ENCODE measurements at places on chromosomes 2 and 18.

GRCh38 chr2:27891673-27892105 is 1.2 kb downstream of the BABAM2 start:
- DNase-seq = no peak

DNA sequence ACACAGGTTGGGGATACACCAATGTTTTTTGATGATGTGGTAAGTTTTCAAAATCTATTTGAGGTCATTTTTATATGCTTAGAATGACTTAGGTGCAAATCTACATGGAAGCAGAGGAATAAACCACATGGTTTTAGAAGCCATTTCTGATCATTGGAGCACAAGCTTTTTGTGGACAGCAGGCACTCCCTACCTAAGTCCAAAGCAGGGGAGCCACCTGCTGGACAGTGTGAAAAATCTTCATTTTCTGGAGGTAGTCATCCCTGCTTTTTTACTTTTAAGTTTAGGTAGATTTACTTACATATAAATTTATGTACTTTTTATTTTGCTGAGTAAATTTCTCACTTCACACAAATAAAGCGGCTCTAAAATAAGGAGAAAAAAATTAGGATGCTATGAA is 323.2 kb downstream of the PLCL1 start:
- DNase-seq = peak; percentile 48

DNA sequence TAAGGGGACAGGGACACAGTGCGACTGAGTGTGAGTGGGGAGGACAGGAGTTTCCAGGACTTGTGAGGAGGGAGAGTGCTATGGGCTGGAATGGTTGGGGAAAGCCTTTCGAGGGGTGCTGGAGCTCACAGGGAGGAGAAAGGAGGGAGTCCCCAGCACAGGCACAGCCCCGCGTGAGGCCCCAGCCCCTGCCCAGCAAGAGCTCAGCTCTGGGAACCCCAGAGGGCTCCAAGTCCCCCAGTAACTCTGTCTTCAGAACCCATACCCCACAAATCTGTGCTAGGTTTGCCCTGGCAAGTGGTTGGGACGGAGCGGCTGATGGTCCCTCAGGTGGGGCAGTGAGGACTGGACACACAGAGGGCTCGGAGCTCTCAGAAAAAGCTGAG is 75.4 kb downstream of the SFXN5 start:
- no peak for DNase-seq

GRCh38 chr18:27412556-27412955 is 227.4 kb upstream of the CHST9 start:
- DNase-seq = no peak

- DNase-seq = no peak
Measured at GRCh38 chr18:59208602-59209125, 11.3 kb upstream of the GRP start.

- DNase-seq = no peak
Measured at GRCh38 chr2:224952936-224953657, 89.2 kb downstream of the DOCK10 start.

DNA sequence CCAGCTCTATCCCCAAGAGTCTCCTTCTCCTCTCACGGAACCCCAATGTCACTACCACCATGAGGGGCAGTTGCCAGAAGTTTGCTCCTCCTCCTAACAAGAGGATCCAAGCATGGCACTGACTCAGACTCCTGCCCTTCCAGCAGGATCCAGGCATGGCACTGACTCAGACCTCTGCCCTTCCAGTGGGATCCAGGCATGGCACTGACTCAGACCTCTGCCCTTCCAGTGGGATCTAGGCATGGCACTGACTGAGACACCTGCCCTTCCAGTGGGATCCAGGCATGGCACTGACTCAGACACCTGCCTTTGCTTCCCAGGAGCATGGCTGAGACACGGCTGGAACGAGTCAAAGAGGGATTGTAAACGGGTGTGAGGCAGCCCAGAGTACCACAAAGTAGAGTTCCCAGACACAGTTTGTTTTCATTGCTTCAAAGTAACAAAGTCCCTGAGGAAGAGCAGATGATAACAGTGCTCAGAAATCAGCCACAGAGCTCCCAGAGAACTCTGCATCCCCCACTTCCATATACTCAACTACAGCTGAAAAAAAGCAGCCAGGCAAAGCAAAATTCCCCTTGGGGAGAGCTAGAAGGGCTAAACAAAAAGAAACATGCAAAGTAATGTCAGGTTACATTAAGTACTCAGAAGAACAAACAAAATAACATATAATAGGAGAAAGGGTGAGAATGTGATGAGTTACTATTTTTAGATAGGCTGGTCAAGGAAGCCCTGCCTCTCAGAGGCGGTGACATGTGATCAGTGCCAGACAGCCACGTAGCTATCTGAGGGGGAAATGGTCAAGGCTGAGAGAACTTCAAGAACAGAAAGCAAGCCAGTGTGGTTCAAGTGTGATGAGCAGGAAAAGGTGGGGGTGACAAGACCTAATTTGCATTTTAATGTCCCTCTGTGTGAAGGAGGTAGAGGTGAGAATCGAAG is 3.0 kb downstream of the BUB1 start:
- DNase-seq = no peak

DNA sequence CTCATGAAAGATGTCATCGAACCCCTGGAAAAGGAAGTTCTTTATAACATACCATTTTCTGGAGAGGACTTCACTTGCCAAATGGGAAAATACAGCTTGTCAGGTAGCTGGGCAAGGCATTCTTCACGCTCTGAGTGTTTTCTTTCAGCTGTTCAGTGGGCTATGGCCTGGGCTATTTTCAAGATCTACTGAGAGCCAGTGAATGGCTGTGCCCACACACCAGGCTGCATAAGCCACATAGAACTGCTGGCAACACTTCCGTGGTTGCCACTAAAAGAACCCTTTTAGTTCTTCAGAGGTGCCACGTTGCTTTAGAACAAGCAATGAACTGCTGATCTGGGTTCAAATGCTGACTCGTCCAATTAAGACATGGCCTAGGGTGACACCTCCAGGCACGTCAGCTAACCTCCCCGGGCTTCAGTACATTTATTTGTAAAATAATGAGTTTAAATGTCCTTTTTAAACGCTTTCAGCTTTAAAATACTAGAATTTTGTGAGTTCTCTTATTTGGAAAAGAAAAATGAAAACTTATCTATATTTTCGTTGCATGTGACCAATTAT is 36.6 kb upstream of the GORASP2 start:
- DNase-seq = no peak

DNA sequence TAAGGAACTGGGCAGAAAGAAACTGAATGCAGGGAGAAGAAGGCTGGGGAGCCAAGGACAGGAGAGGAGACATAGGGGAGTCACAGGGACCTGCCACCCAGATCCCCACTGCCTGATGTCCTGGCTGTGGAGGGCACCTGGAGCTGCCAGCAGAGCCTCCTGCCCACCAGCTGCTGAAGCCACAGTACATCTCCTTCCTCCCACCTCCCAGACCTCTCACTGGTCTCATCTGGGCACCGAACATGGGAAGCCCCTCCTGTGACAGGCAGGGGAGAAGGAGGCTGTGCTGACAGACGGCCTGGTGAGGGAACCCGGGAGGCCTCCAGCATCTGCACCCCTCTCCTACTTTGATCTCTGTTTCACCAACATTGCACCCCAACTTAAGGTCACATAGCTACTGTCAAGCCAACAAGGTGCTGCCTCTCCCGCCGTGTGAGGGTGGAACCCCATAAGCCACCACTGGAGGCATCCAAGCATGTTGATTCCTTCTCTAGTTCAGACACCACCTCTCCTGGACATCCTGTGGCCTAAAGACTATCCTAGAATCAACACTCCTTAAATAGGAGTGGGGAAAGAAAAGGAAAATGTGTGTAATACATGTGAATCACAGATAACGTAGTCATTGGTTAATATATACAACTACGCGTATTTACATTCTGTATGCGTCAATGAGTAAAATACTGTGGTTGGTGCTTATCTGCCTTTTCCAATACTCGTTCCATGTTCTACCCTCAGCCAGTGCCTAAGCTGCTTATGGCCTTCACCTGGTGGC is 3.5 kb upstream of the RNPEPL1 start:
- DNase-seq = no peak

GRCh38 chr2:128233790-128234395 is 84.8 kb downstream of the HS6ST1 start:
- no peak for DNase-seq

GRCh38 chr2:128469203-128469602 is 150.5 kb upstream of the HS6ST1 start:
- no peak for DNase-seq

GRCh38 chr18:58113337-58113736 is 69.3 kb downstream of the NEDD4L start:
- DNase-seq = no peak

GRCh38 chr2:27092696-27093429 is 6.3 kb downstream of the KHK start:
- DNase-seq = no peak

GRCh38 chr18:35497027-35497369 is 762 bp downstream of the INO80C start:
- no peak for DNase-seq

DNA sequence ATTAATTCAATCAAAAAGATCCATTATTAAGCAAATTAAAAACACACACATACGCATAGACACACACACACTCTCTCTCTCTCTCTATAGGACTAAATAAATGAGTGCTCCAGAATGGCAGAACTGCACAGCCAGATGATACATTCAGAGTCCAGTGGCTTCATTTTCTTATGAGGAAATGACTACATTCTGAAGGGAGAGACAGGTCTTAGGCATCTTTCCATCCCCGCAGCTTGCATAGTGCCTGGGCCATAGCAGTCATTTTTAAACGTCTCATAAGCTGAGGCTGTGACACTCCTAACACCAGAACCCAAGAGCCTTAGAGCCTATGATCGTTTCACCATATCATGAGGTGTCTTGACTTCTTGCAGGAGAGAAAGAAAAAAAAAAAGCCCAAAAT is 31.1 kb downstream of the FEZ2 start:
- no peak for DNase-seq

DNA sequence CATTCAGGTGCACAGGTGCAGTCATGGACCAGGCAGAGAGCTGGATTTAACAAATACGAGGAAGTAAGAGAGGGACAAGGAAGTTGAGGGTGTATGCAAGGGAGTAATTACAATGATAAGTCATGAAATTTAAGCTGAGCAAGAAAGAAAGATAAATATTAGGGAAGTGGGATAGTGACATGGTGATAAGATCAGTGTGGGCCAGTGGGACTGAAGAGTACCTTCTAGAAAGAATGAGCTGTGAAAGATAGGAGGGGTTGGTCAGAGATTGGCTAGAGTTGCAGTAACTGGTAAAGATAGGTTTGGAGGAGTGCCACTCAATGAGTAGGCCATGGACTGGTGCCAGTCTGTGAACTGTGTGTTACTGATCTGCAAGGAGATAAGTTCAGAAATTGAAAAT is 200.8 kb upstream of the SIX3 start:
- DNase-seq = no peak

DNA sequence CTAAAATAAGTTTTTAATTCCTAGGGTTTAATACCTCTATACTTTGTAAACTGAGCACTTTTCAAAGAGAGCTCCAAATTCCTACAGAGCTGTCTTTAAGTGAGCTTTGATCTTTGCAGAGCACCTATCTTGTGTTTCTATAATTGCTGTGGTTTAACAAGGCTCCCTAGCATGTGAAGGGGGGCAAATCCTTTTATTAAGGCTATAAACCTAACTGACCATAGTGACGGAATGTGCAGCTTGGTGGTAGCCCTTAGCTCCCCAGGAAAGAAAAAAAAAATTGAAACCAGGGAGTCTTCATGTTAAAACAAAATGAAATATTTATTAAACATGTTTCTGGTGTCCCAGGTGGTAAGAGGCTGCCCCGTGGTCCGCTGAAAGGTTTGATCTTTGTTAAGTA is 78.6 kb upstream of the ETAA1 start:
- DNase-seq = no peak

GRCh38 chr18:4016391-4017049 is 438.6 kb downstream of the DLGAP1 start:
- no peak for DNase-seq

GRCh38 chr2:152826581-152827279 is 108.3 kb downstream of the ARL6IP6 start:
- no peak for DNase-seq

DNA sequence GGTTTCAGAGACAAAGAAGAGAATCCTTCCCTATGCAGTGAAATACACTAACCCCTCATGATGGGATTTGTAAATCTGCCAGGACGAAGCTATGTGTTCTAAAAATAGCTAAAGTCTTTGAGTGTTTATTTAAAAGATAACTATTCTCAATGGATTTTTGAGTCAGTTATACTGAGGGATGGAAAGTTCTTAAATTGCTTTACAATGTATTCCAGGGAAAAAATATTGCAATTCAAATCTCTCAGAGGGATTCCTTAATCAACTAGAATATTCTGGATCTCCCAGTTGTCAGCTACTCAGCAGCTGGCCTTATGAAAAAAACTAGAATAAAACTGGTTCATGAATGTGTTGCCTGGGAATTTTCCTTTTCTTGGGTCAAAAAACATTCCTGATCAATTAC is 312.4 kb downstream of the PLCL1 start:
- DNase-seq = no peak

GRCh38 chr18:53567929-53568574 is 656.4 kb downstream of the MBD2 start:
- no peak for DNase-seq

- no peak for DNase-seq
Measured at GRCh38 chr2:10424916-10425505, 23.1 kb downstream of the ODC1 start.

GRCh38 chr2:240795916-240796510 is 24.0 kb downstream of the KIF1A start:
- DNase-seq = no peak

DNA sequence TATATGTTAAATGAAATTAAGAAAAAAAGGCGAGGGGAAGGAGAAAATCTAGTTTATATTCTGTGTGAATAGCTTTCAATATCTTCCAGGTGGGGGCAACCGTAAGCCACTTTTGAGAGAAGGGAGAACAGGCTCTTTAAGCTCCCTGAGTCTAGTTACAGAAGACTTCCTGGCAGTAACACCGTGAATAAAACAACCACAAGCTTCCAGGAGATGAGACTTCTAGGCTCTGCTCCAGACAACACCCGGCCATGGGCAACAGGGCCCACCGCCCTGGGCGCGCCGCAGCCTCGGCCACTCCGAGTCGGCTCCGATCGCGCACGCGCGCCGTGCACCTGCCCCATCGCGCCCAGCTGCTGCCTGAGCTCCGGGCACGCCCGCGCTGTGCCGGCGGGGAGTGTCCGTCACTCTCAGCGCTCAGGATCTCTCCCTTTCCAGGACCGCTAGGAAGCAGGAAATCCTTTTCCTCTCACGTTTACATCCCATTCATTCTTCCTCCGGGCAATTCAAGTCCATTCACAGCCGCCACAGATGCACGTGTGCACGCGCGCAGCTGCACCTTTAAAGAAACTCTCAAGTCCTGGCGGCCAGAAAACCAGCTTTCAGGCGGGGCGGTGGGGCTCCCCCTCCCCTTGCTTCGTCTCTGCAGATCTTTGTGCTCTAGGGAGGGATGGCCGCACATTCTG is 19.4 kb upstream of the PAX3 start:
- peak; percentile 92 for DNase-seq

DNA sequence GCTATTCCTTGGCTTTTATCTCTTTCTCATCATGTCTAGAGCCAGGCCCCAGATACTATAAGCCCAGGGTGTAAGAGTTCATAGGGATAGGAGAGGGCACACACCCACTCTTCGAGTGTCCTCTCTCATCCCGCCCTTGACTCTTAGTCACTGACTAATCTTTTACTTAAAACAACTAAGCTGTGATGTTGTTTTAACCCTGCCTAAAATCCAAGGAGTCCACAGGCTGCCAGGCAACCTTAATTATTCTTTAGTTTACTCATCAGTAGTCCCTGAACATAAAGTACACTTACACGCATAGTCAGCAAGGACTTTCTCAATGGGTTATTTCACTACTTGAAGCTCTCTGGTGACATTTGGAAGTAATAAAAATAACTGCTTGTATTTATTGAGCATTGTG is 28.4 kb downstream of the GREB1L start:
- DNase-seq = no peak

- DNase-seq = no peak
Measured at GRCh38 chr2:692767-693166, 15.6 kb upstream of the TMEM18 start.

GRCh38 chr18:76518860-76519538 is 24.0 kb upstream of the ZNF516 start:
- no peak for DNase-seq

All from glutamatergic neuron (in vitro differentiated cells).